ENCODE measurements at places on chromosomes 12 and 14. TPM values are rescaled to one million over a fixed set of nuclear protein-coding genes. Genes with fewer than 3 reads are reported as not detected.
A peak's percentile ranks its signal among the peaks of the same experiment; 100 is the strongest.

- ATAC-seq: no peak
Observed at GRCh38 chr14:74511966-74512830, 18.6 kb downstream of the ISCA2 start.

GRCh38 chr12:62260733-62261683 lies 804 bp downstream of the USP15 start:
- no peak for ATAC-seq

- no peak for ATAC-seq
Observed at GRCh38 chr12:24366514-24366913, 417.0 kb upstream of the SOX5 start.

- no peak for ATAC-seq
Observed at GRCh38 chr12:108248011-108248410, 91.1 kb downstream of the CMKLR1 start.

GRCh38 chr12:47509398-47509851 lies 196.4 kb downstream of the RPAP3 start:
- ATAC-seq: no peak

- ATAC-seq: peak; percentile 73
Observed at GRCh38 chr12:48936379-48936979, 11.2 kb upstream of the FKBP11 start.

- no peak for ATAC-seq
Observed at GRCh38 chr14:27730204-27730603, 1036.4 kb upstream of the FOXG1 start.

- no peak for ATAC-seq
Observed at GRCh38 chr14:92398888-92399636, 76.1 kb downstream of the SLC24A4 start.

- no peak for ATAC-seq
Observed at GRCh38 chr12:41983856-41984255, 160.8 kb downstream of the GXYLT1 start.

GRCh38 chr12:67573566-67573965 lies 75.0 kb upstream of the DYRK2 start:
- ATAC-seq: no peak

DNA sequence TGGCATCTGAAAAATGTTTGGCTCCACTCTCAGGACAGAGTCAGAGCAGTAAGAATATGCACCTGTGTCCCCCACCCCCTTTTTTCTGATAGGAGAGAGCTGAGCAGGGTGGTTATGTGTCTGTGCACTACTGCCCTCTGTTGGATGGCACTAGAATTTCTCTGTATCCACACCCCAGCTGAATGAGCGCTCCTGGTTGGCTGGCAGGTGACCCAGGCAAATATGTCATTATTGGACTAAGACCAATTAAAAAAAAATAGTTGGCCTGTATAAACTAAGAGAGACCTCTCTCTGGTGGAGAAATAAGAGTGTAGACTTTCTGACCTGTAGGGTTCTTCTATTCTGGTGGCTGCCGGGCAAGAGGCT lies 107.0 kb downstream of the PTCSC3 start:
- ATAC-seq: no peak

DNA sequence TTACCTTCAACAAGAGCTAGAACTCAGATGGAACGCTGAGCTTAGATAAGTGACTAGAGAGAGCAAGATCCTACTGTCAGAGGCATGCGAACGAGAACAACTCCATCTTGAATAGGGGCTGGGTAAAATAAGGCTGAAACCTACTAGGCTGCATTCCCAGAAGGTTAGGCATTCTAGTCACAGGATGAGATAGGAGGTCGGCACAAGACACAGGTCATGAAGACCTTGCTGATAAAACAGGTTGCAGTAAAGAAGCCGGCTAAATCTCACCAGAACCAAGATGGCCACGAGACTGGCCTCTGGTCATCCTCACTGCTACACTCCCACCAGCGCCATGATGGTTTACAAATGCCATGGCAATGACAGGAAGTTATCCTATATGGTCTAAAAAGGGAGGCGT lies 59.6 kb upstream of the PLEKHG3 start:
- ATAC-seq: no peak

DNA sequence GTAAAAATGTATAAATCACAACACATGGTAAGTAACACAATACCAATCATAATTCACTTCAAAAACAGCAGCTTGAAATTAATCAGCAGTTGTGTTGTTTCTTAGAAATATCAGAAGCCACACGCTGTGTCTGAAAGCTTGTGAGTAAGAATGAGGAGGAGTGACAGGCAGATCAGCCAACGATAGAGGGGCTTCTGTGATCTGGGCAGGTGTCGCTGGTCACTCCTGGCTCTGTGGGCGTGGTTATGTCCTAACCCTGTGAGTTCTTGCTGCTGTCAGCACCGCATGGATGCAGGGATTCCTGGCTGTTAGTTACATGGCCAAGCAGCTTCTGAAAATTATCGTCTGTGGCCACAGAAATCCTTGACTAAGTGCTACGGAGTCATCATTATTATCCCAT lies 123.4 kb downstream of the SLC25A47 start:
- no peak for ATAC-seq

DNA sequence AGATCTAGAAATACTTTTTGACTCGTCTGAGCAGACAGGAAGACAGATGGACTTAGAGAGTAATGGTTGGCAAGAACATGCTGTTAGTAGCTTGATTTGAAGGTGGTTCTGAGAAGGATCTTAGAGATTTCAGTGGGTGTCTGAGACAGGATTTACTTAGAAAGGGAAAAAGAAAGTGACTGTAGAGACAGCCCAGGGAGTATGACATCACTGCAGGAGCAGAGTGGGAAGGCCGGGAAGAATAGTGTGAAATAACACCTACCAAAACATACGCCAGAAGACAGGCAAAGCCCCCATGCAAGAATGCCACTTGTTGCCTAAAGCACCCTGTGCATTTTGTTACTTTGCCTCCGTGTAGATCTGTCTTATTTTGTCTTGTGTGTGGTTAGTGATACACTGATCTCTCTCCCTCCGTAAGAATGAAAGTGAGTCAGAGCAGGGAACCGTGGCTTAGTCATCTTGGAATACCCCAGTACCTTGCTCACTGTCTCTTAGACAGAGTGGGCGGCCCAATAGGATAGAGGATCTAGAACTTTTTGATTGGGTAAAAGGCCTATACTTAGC lies 161.3 kb upstream of the IFNG-AS1 start:
- ATAC-seq: peak; percentile 91

- no peak for ATAC-seq
Observed at GRCh38 chr12:112847708-112848337, 56.3 kb downstream of the RPH3A start.

DNA sequence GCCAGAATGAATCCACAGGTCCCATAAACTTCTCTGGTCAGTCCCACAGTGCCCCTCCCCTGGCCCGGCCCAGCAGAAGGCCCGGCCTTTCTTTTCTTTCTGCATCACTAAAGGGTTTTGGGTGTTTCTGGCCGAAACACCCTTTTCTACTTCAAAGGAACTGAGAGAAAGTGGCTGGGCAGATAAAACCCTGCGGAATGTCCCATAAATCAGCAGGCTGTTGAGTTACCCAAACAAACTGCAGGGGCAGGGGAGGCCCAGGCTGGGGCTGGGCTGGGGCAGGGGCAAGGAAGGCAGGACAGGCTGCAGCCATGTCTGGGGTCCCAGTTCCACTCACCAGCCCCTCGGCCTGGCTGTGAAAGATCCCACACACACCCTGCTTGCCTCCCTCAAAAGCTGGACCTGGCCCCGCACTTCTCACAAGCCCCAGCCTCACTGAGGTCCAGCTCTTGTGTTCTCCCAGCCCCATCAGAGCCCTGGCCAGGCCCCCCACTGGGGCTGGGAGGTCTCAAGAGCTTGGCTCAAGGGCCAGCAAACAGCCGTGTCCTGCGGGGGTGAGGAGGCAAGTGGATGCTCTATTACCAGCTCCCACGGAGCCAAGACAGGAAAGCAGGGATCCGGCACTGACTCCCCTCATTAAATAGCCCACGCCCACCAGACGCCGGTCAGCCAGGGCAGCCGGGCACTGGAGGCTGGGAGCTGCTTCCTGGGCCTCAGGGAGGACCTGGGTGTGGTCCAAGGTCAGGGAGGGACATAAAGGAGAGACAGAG lies 41.9 kb downstream of the CCNK start:
- ATAC-seq: no peak

GRCh38 chr12:98470469-98471082 lies 44.8 kb upstream of the TMPO start:
- ATAC-seq: no peak

DNA sequence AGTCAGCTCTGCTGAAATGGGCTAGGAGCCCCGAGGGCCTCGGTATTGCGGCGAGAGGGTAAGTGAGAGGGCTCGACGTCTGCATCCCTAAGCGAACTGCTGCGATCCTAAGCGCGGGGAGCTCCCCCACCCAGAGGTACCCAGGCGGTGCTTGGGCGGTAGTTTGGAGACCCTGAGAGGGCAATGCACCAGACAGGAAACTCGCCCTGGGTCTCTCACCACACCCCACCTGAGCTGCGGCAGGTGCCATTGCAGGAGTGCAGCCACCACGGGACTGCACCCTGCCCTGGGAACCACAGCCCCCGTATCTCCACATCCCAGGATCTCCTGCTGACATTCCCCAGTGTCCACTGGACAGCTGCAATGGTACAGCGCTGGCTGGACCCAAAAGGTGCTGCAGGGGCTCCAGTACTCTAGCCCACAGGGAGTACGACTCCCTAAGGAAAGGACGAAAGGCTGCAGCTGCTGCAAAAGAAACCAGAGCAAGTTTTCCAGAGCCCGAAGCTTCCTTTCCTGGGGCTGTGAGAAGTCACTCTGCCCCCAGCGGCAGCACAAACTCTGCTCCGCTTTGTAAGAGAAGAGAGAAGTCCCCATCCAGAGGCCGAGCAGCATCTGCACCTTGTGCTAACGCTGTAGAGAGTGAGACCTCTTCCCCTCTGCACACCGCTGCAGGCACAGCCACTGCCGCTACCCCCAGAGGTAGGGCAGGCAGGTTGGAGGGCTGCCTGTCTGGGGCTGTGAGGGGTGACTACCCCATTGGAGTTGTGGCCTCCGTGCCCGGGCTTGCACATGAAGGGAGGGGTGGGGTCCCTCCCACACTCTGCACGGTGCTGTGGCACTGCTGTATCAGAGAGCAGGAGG lies 31.1 kb upstream of the MON2 start:
- ATAC-seq: peak; percentile 39

- no peak for ATAC-seq
Observed at GRCh38 chr12:120000556-120000955, 11.5 kb downstream of the BICDL1 start.

GRCh38 chr12:124504273-124505000 lies 63.0 kb downstream of the NCOR2 start:
- ATAC-seq: no peak

- ATAC-seq: no peak
Observed at GRCh38 chr12:119354172-119354571, 19.6 kb downstream of the CCDC60 start.

- ATAC-seq: no peak
Observed at GRCh38 chr14:26820138-26820537, 222.3 kb upstream of the NOVA1 start.

DNA sequence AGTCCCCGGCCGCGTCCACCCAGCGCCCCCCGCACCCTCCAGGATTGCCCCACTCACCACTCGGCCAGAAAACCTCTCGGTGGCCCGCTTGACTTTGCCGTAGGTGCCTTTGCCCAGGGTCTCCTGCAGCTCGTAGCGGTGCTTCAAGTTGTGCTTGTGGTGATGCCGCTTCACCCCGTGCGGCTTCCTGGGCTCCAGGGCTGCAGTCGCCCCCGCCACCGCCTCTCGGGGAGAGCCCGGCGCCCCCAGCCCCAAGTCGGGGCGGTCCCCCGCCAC lies 459 bp downstream of the NUAK1 start:
- ATAC-seq: no peak

DNA sequence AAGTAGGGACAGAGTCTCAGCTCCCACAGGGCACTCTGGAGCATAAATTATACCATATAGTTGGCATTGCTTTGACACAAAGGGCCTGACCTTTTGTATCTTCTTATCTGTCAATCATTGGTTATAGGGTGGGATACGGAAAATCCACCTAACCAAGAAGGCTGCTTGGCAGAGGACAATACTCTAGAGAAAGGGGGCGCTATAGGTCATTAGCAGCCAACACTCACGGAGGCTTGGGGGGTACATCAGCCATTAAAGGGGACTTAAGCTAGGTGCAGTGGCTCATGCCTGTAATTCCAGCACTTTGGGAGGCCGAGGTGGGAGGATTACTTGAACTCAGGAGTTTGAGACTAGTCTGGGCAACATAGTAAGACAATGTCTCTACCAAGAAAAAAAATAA lies 22.9 kb downstream of the SPTSSA start:
- ATAC-seq: no peak

- ATAC-seq: no peak
Observed at GRCh38 chr14:69921052-69921451, 41.8 kb downstream of the SMOC1 start.

DNA sequence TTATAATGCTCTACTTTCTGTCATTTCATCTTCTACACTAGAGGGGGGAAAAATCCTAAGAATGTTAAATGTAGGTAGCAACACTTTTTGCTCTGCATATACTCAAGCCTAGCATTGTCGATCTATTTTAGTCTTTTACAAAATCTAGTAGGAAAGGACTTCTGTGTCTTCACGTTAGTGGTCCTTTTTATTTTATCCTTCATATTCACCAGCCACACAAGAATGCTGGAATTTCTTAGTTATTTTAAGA lies 253.0 kb upstream of the FLRT2 start:
- no peak for ATAC-seq

GRCh38 chr12:112985642-112986290 lies 7.4 kb downstream of the OAS2 start:
- ATAC-seq: no peak

- no peak for ATAC-seq
Observed at GRCh38 chr12:81079280-81080076, 1.6 kb downstream of the ACSS3 start.

GRCh38 chr14:60164404-60164711 lies 840 bp downstream of the DHRS7 start:
- no peak for ATAC-seq

HHIPL1 gene
- total RNA-seq: 9.6 TPM

CFAP54 gene
- total RNA-seq: 2.1 TPM

ALG10B gene
- total RNA-seq: 3.4 TPM

GNB3 gene
- 1.6 TPM for total RNA-seq

ACSM4 gene
- total RNA-seq: not detected

ADAMTS20 gene
- not detected for total RNA-seq

B4GALNT3 gene
- 1.6 TPM for total RNA-seq

KLHDC1 gene
- 7.8 TPM for total RNA-seq

MAGOHB gene
- total RNA-seq: 29.7 TPM

GRIN2B gene
- total RNA-seq: 0.12 TPM

SLC2A13 gene
- total RNA-seq: 38.3 TPM

LRRC43 gene
- total RNA-seq: 4.4 TPM

PTPRB gene
- total RNA-seq: 26.0 TPM

HOXC6 gene
- not detected for total RNA-seq
